Mammary epithelial cell (primary cell): ENCODE measurements at places on chromosomes 5 and 9.

DNA sequence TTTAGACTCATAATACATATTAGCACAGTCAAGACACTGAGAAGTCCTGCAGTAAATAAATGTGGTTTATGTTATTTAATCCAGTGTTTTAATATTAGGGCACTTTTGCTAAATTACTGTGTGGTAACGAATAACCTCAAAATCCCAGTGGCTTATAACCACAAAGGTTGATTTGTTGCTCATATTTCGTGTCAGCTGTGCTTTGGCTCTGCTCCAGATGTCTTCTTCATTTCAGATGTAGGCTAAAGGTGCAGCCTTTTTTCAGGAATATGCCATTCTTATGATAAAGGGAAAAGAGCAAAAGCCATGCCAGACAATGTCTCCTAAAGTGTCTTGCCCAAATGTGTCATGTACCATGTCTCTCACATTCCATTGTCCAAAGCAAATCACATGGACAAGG is 144.8 kb downstream of the BRINP1 start:
- DNase-seq: peak; percentile 12

- peak; percentile 4 for DNase-seq
Measured at GRCh38 chr5:7667216-7667767, 183.6 kb downstream of the CFAP90 start.

DNA sequence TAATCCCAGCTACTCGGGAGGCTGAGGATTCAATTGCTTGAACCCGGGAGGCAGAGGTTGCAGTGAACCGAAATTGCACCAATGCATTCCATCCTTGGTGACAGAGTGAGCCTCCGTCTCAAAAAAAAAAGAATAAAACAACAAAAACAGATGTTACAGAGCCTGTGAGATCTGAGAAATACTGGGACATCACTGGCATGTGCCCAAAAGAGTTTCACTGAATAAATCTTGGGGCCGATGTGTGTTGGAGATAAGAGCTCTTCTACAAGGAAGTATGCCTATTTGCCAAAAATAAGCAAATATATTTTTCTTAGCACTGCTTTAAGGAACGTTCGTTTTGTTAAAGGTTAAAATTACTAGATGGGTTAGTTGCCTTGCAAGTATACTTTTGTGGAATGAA is 55.1 kb downstream of the KIAA1958 start:
- no peak for DNase-seq

- no peak for DNase-seq
Measured at GRCh38 chr5:156154757-156155156, 172.2 kb upstream of the SGCD start.

DNA sequence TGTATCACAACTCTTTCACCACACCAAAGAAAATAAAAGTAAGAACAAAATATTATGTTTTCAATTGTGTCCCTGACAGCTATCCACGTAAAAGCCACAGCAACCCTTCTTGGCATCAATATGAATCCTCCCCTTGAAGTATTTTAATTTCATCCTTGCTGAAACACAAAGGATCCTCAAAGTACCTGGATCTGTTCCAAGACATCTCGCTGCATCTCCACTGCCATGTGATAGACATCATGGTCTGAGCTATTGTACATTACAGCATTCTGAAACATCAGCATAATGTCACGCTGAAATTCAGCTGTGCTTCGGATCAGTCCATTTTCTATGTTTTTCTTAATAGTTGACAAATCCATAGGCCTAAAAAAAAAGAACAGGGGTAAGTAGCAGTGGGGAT is 17.7 kb downstream of the BRD8 start:
- no peak for DNase-seq

DNA sequence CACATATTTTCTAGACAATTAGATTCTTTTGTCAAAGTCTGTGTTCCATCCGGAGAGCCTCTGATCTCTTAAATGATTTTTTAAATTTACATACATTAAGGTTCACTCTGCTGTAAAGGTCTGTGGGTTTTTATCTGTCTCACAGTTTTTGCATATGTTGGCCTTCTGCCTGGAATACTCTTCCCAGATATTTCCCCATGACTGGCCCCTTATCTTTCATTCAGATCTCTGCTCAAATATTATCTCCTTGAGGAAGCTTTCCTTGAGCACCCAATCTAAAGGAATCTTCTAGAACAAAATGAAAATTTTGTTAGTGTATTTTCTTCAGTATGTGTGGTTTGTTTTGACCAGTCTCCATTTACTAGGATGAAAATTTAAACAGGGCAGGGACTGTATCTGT is 26.3 kb downstream of the FAF2 start:
- peak; percentile 16 for DNase-seq

GRCh38 chr9:98867429-98868168 is 60.1 kb downstream of the GALNT12 start:
- no peak for DNase-seq

DNA sequence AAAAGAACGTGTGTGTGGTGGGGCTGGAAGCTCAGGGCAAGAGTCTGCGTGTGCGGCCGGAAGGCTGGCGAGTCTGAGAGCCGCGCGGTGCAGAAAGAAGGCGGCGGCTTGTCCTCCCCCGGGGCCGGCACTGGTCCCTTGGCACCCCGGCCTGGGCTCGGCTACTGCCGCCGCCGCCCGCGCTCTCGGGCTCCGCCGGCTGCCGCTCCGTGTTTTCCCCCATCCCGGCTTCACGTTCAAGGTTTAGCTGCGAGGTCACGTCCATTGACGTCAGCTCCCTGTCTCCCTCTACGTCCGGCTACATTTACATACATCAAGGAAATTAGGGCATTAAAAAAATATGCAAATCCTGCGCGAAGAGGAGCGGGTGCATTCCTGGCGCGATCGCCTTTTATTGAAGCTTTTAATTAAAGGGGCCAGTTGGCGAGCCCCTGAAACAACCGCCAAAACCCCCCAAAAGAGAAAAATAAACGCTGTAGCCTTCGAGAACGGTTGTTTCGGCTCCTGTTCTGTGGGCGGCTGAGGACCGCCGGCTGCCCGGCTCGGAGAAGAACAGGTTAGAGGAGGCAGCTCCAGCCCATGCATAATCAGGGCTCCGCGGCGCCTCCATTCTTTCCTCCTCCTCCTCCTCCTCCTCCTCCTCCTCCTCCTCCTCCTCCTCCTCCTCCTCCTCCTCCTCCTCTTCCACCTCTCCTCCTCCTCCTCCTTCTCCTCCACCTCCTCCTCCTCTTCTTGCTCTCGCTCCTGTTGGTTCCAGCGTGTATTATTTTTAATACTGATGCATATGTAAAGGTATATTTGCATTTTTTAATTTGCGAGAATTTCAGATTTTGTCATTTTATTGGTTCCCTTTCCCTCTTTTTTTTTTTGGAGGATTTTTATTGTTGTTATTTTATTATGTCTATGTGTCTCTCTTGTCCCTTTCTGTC is 207.0 kb downstream of the MEF2C start:
- DNase-seq: no peak

GRCh38 chr5:1827886-1828397 is 26.7 kb downstream of the NDUFS6 start:
- no peak for DNase-seq

GRCh38 chr9:32331240-32331639 is 53.2 kb upstream of the ACO1 start:
- DNase-seq: no peak

DNA sequence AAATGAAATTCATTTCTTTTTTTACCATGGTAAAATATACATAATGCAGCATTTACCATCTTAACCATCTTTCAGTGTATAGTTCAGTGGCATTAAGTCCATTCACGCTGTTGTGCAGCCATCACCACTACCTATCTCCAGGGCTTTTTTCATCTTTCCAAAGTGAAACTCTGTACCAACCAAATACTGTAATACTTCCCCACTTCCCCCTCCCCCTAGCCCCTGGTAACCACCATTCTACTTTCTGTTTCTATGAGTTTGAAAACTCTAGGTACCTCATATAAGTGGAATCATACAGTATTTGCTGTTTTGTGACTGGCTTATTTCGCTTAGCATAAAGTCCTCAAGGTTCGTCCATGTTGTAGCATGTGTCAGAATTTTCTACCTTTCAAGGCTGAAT is 23.4 kb downstream of the SPAAR start:
- no peak for DNase-seq

DNA sequence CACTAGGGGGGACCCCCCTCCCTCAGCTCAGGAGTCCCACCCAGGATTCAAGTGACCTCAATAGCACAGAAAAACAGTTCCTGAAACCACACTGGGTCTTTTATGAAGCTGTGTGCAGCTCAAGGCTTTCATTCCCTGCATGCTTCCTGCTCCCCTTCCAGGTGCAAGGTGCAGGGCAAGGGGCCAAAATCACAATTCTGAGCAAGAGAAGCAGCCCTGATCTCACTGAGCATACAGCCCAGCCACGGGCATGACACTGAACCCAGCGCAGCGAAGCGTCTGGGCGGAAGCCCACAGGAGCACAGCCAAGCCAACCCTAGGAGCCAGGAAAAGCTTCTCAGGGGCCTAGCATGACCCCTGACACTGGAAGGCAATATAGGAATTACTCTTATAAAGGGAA is 62.9 kb downstream of the IRX2 start:
- no peak for DNase-seq

DNA sequence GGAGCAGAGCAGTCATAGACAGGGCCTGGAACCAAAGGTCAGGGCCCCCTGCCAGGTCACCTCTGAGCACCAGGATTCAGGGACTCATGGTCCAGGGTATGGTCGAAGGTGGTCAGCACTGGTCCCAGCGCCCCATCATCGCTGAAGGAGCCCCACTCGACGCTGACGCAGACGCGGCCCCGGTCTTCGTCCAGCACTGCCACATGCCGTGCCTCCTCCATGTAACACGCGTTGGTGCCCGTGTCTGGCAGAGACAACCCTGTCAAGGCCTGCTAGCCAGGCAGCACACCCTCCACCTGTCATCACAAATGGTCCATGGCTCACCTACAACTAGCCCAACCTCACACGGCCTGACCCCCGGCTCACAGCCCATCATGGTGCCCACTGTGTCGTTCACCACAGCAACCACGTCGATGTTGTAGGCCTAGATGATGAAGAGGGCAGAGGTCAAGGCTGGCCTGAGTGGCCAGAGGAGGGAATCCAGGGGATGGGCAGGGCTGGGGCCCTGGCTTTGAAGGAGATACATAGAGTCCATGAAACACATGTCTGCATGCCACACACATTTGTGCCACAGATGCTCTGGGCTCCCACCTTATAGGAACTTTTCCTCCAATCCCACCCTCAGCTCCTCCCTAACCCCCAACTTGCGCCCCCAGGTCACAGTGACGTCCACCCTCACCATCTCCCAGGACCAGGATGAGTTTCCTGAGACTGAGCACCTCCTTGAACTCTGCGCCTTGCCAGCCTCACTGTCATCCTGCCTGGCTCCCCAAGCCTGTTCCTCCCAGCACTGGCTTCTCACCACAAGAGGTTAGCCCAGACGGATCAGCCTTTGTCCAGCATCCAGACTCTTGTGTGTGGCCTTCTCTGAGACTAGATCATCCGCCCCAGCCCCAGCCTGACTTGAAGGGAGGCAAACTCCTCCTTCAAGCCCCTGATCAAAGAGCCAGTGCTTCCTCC is 9.5 kb downstream of the HK3 start:
- no peak for DNase-seq

DNA sequence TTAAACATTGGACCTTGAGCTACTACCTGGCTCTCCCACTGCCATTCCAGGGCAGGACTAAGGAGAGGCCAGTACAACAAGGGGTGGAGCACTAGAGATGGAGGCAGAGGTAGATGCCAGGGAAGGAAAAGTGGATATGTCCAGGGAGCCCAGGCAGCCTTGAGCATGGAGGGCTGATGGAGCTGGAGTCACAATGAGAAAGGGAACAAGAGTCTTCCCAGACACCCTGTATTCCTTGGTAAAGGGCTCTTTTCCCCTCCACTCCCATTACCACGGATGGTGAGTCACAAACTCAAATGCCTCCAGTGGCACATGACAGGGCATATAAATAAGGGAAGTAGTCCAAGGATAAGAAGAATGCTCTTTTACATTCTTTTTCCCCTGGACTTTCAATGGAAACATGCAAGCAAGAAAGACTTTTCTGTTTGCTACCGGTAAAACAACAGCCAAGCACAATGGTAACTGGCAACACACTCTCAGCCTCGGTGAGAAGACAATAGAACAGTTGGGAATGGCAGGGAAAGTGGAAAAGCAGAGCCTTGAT is 16.7 kb downstream of the ERAP1 start:
- no peak for DNase-seq
